ENCODE measurements at places on chromosomes 11 and 22. TPM values are rescaled to one million over a fixed set of nuclear protein-coding genes. Genes with fewer than 3 reads are reported as not detected.
A peak's percentile ranks its signal among the peaks of the same experiment; 100 is the strongest.

GRCh38 chr11:65899356-65900124 lies 648 bp downstream of the FOSL1 start:
- peak; percentile 49 for DNase-seq
- peaks cover 3% of the 10 kb centered on the region for H3K4me1 ChIP-seq
- no peaks in the 10 kb centered on the region for H3K36me3 ChIP-seq
- peaks cover 20% of the 10 kb centered on the region for H3K27me3 ChIP-seq
- peak overlapping the region; percentile 42 for H3K4me3 ChIP-seq

HOATZ gene
- total RNA-seq = not detected

TNNT3 gene
- not detected for total RNA-seq

DNA sequence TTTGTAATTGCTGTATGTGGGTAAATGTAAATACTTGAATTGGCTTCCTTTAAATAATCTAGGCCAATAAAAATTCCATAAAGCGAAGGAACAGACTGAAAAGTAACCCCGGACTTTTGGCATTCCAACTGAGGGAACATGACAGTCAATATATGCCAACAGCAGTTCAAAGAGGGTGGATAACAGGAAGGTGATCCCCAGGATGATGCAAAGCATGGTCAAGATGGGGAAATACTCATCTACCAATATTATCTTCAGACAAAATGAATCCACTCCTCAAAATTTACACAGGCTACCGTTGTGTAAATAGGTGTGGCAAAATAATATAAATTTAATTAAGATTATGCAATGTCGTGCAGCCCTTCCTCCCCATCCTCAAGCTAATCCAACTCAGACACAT lies 56.9 kb downstream of the BBOX1 start:
- H3K36me3 ChIP-seq = no peaks in the 10 kb centered on the region
- H3K4me3 ChIP-seq = no peak overlapping the region
- DNase-seq = no peak

GRCh38 chr11:11587122-11587521 lies 34.7 kb downstream of the GALNT18 start:
- peaks cover 71% of the 10 kb centered on the region for H3K4me1 ChIP-seq
- no peak overlapping the region for H3K4me3 ChIP-seq
- H3K36me3 ChIP-seq = no peaks in the 10 kb centered on the region
- peaks cover 4% of the 10 kb centered on the region for H3K27me3 ChIP-seq

DNA sequence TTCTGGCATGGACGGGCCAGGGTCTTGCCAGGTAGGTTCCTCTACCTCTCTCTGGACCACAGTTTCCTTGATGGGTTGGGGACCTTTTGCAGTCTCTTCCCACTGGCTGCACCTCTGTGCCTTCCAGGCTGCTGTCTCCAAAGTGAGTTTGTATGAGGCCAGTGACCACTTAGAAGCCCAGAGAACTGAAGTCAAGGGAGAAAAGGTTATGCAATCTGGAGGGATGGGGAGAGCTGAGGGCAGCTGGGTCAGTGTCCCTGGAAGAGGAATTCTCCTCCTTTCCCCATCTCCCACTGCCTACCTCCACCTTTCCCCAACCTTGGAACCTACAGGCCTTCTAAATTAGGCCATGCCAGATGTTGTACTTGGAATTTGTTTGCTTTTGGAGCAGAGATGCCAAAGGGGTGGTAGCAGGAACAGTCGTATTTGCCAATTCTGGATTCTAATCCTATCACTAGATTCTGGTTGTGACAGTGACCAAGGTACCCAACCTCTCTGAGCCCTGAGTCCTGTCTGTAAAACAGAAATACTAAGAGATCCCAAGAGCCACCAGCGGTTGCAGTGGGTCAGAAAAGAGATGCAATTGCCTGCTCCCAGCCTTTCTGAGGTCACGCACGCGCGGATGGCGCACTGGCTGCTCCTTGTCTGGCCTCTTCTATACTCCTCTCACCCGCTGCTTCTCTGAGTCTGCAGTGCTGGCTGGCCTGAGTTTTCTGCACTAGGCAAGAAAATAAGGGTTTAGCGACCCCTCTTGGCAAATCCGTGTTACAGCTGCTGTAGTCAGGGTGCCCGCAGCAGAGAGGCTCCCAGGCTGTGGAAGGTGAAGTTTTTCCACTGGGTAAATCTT lies 10.7 kb upstream of the ACCSL start:
- peaks cover 3% of the 10 kb centered on the region for H3K36me3 ChIP-seq
- peaks cover 5% of the 10 kb centered on the region for H3K27me3 ChIP-seq
- no peak overlapping the region for H3K4me3 ChIP-seq
- DNase-seq = peak; percentile 72
- H3K4me1 ChIP-seq = no peaks in the 10 kb centered on the region

GRCh38 chr11:117020869-117021564 lies 77.2 kb downstream of the SIK3 start:
- peaks cover 8% of the 10 kb centered on the region for H3K4me1 ChIP-seq
- peaks cover 2% of the 10 kb centered on the region for H3K27me3 ChIP-seq
- no peak overlapping the region for H3K27ac ChIP-seq
- no peaks in the 10 kb centered on the region for H3K36me3 ChIP-seq

DNA sequence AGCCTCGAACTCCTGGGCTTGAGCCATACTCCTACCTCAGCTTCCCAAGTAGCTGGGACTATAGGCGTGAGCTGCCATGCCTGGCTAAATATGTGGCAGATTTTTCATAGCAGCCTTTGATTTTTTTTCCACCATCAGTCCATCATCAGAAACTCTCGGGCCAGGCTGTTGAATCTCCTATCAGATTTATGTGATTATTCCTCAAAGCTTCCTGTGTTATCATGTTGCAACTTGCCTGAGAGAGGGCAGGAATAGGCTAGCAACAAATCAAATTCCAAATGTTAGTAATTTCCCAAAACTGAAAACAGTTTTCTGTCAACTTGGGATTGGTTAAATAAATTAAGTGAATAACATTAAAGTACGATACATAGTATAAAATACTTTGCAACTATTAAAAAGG lies 3.4 kb downstream of the LRRC51 start:
- H3K27me3 ChIP-seq = peaks cover 10% of the 10 kb centered on the region
- no peak for DNase-seq
- peaks cover 25% of the 10 kb centered on the region for H3K4me1 ChIP-seq
- no peak overlapping the region for H3K27ac ChIP-seq
- H3K36me3 ChIP-seq = peaks cover 4% of the 10 kb centered on the region

MS4A1 gene
- total RNA-seq = not detected

DNA sequence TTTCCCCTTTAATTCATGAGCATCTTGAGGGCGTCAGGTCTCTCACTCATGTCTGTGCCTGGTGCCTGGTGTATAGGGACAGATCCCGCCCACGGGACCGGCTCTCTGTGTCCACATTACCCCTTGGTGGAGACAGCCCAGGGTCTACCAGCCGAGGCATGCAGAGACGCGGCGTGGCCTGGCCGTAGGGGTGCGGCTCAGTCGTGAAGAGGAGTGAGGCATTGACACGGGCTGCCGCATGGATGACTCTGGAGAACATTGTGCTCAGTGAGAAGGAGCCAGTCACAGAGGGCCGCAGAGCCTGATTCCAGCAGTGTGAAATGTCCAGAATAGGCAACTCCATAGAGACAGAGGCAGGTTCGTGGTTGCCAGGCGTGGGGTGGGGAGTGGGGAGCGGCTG lies 209.8 kb downstream of the TBC1D22A start:
- H3K27me3 ChIP-seq = peaks cover 5% of the 10 kb centered on the region
- DNase-seq = no peak
- H3K4me3 ChIP-seq = no peak overlapping the region

DNA sequence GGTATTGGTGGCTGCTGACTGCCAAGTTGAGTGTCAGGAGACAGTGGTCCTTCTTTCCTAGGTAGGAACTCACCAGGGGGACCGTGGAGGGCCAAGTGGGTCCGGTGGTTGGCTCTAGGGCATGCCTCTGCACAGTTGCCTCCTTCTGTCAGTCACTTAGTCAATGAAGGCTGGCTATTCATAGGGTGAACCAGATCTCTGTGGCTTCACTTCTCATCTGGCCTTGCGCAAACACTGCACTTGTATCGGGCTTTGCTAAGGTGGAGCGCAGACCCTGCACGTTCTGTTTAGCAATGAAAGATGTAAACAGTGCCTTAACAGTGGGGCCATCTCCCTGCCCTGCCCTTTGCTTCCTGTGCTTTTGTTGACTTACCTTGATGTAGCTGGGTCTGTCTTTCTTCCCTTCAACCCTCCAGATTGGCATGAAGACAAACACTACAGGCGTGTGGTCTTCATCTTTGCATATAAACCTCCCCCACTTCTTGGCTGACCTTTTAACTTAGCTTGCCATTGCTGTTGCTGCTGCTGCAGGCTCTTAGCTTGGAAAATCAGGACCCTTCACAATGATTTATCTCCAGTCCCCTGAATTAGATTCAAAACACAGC lies 6.7 kb upstream of the SORL1-AS1 start:
- peaks cover 2% of the 10 kb centered on the region for H3K27me3 ChIP-seq
- H3K4me1 ChIP-seq = peaks cover 7% of the 10 kb centered on the region
- no peak overlapping the region for H3K27ac ChIP-seq
- DNase-seq = no peak
- no peaks in the 10 kb centered on the region for H3K36me3 ChIP-seq

DNA sequence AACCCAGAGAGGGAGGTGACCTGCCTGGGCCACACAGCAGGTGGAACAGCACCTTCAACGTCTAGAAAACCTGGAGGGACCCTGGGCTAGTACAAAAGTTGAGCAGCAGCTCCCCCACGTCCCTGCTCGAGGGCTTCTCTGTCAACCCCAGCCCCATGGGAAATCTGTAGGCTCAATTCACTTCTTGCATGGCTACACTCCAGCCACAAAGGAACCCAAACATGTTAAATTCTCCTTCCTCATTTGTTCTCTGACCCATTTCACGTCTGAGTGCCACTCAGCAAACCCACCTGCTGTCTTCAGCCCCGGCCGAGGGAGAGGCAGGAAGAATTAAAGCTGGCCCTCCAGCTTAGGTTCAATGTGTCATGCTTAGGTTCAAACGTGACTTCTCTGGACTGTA lies 418.5 kb downstream of the MIAT start:
- H3K27ac ChIP-seq = no peak overlapping the region
- H3K27me3 ChIP-seq = peaks cover 4% of the 10 kb centered on the region
- H3K4me3 ChIP-seq = no peak overlapping the region

CCDC116 gene
- total RNA-seq = 0.36 TPM

- peaks cover 3% of the 10 kb centered on the region for H3K27me3 ChIP-seq
- no peak overlapping the region for H3K27ac ChIP-seq
- H3K4me3 ChIP-seq = no peak overlapping the region
- no peaks in the 10 kb centered on the region for H3K4me1 ChIP-seq
- no peak for DNase-seq
Observed at GRCh38 chr22:35462498-35463230, 62.7 kb downstream of the MCM5 start.

- no peak overlapping the region for H3K4me3 ChIP-seq
- H3K36me3 ChIP-seq = no peaks in the 10 kb centered on the region
- peaks cover 31% of the 10 kb centered on the region for H3K4me1 ChIP-seq
- no peaks in the 10 kb centered on the region for H3K27me3 ChIP-seq
Observed at GRCh38 chr11:134585666-134586610, 173.9 kb upstream of the B3GAT1 start.

GRCh38 chr11:64339754-64340408 lies at the start of gene CCDC88B:
TSS of gene CCDC88B (plus strand) at chr11:64340204. CDS start at chr11:64340267, 63 bp downstream.
- peak within 1 kb of the TSS; percentile 27 for H3K27ac ChIP-seq
- H3K36me3 ChIP-seq = no peaks in the 10 kb centered on the region
- H3K4me3 ChIP-seq = peak within 1 kb of the TSS; percentile 67
- DNase-seq = no peak
- H3K27me3 ChIP-seq = peaks cover 4% of the 10 kb centered on the region
- peaks cover 4% of the 10 kb centered on the region for H3K4me1 ChIP-seq

TMEM191C gene
- 0.92 TPM for total RNA-seq

- no peak overlapping the region for H3K27ac ChIP-seq
- H3K27me3 ChIP-seq = no peaks in the 10 kb centered on the region
- peaks cover 8% of the 10 kb centered on the region for H3K4me1 ChIP-seq
- H3K4me3 ChIP-seq = no peak overlapping the region
- DNase-seq = no peak
Observed at GRCh38 chr11:100794446-100794845, 107.4 kb downstream of the ARHGAP42 start.

- no peak overlapping the region for H3K27ac ChIP-seq
- H3K4me3 ChIP-seq = no peak overlapping the region
- H3K36me3 ChIP-seq = peaks cover 5% of the 10 kb centered on the region
- peaks cover 2% of the 10 kb centered on the region for H3K27me3 ChIP-seq
- H3K4me1 ChIP-seq = peaks cover 24% of the 10 kb centered on the region
Observed at GRCh38 chr22:37182949-37183245, 5.2 kb downstream of the C1QTNF6 start.

- peak overlapping the region; percentile 95 for H3K4me3 ChIP-seq
- H3K27ac ChIP-seq = peak overlapping the region; percentile 78
- peaks cover 30% of the 10 kb centered on the region for H3K27me3 ChIP-seq
- H3K4me1 ChIP-seq = peaks cover 6% of the 10 kb centered on the region
- no peak for DNase-seq
- peaks cover 18% of the 10 kb centered on the region for H3K36me3 ChIP-seq
Observed at GRCh38 chr22:50523806-50524675, 1.4 kb downstream of the SCO2 start.

MPZL2 gene
- total RNA-seq = 1.0 TPM

DNA sequence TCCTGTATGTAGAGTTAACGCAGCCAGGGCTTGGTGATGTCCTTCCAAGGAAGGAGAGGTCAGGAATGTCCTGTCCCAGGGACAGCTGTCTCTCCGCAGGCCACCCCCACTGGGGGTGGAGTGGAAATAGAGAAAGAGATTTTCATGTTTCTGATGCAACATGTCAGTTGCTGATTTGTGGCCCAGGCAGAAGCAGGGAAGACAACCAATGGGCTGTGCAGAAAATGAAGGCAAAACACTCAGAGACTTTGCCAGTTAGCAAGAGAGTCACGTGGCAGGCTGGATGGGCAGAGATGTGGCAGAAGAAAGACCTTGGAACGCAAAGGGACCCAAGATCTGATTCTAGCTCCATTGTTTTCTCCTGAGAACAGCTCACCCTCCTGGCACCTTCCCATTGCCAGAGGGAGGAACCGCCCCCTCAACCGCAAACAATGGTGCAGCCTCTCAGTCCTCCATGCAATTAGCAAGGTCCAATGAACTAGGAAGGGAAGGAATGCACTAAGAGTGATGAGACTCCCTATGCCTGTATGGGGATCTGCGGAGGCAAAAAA lies 71.0 kb downstream of the SYN3 start:
- no peaks in the 10 kb centered on the region for H3K36me3 ChIP-seq

DNA sequence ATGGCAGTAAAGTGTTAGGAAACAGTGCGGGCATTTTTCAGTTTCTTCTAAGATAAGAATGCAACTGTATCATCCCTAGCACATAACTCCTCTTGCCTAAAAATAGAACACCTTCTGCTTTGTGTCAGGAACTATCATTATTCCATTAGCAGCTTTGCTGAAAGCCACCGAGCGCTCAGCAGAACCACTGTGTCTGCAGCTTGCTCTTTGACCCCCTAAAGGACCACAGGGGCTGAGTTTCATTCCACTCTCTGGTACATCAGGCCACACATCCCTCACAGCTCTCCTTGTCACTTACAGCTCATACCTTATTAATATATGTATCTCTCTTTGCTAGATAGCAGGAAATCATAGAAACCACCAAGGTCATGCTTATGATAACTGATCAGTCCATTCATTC lies 360.2 kb downstream of the KCNA4 start:
- no peaks in the 10 kb centered on the region for H3K36me3 ChIP-seq
- H3K4me1 ChIP-seq = no peaks in the 10 kb centered on the region
- no peak overlapping the region for H3K27ac ChIP-seq

GRCh38 chr11:132943706-132944568 lies 588.4 kb downstream of the OPCML start:
- peaks cover 24% of the 10 kb centered on the region for H3K4me1 ChIP-seq
- H3K27me3 ChIP-seq = peaks cover 7% of the 10 kb centered on the region

MEI1 gene
- 0.38 TPM for total RNA-seq

All from endothelial cell (in vitro differentiated cells).